Heart left ventricle (tissue), 16 donors: ENCODE measurements at places on chromosomes 12 and 14. TPM values are rescaled to one million over a fixed set of nuclear protein-coding genes. Genes with fewer than 3 reads are reported as not detected.

Gene DPF3
- 37.0 TPM for total RNA-seq

Gene C12orf50
- total RNA-seq: not detected

- DNase-seq: no peak
These were observed 46.1 kb downstream of the DNAH10 start for GRCh38 chr12:123808167-123808566.

GRCh38 chr14:21096438-21096837 lies 2.0 kb downstream of the ZNF219 start:
- no peak for DNase-seq

DNA sequence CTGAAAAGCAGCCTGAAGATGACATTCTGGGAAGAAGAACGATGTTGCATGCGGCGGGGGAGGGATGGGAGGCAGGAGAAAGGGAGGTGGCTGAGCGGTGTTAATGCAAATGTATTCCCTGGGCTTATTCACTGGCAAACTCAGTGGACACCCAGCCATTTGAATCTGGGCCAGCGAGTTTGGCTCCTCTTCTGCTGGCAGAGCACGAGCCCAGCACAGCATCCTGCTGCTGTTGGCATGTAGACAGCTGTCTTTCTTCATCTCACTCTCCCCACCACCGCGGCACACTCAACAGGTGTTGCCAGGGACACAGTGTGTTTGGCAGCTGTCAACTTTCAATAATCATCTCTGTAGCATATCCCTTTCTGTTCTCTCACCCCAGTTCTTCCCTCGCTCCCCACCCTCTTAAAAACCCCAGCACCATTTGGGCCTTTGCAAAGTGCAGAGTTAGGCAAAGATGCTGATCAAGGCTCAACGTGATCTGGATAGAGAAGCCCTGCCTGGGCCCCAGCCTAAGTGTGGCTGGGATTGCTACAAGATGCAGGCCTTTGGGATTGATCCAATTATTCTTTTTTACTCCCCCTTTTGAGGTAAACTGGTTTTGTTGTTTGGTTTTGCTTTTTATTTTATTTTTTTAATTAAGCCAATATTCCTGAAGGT lies 131.9 kb downstream of the EXOC5 start:
- no peak for DNase-seq

GRCh38 chr12:1907652-1908611 lies 10.5 kb downstream of the CACNA2D4 start:
- DNase-seq: no peak

DNA sequence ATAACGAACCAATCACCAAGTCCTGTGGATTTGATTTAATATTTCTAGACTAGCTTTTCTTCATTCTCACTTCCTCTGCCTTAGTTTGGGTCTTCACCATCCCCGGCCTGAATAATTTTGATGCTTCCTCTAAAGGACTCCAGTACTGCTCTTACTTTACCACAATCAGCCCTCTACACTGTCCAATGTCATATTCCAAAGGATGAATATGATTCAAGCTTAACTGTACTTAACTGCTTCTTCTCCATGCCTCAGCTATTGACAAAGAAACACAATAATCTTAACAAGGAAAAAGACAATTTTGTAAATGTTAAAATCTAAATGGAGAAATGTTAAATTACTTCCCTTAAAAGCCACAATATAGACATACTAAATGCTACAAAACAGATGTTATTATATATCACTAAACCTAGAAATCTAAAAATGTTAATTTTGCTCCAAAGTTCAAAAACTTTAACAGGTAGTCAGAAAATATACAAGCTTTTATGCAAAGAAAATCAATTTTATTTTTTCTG lies 70.2 kb downstream of the STXBP6 start:
- DNase-seq: no peak

- no peak for DNase-seq
These were observed 565 bp downstream of the CCDC77 start for GRCh38 chr12:402029-402389.

DNA sequence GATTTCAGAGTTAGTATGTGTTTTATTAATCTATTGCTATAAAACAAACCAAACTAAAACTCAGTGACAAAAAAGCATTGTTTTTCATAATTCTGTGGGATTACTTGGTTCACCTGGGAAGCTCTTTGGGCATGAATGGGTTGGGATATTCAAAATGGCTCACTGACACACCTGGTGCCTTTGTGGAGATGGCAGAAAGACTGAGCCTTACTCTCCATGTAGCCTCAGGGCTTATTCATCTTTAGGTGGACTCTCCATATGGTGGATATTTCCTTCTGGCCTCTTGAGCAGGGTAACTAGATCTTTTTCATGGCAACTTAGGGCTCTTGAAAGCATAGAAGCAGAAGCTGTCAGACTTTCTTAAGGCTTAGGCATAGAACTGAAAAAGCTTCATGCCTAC lies 1102.8 kb upstream of the SEL1L start:
- no peak for DNase-seq

DNA sequence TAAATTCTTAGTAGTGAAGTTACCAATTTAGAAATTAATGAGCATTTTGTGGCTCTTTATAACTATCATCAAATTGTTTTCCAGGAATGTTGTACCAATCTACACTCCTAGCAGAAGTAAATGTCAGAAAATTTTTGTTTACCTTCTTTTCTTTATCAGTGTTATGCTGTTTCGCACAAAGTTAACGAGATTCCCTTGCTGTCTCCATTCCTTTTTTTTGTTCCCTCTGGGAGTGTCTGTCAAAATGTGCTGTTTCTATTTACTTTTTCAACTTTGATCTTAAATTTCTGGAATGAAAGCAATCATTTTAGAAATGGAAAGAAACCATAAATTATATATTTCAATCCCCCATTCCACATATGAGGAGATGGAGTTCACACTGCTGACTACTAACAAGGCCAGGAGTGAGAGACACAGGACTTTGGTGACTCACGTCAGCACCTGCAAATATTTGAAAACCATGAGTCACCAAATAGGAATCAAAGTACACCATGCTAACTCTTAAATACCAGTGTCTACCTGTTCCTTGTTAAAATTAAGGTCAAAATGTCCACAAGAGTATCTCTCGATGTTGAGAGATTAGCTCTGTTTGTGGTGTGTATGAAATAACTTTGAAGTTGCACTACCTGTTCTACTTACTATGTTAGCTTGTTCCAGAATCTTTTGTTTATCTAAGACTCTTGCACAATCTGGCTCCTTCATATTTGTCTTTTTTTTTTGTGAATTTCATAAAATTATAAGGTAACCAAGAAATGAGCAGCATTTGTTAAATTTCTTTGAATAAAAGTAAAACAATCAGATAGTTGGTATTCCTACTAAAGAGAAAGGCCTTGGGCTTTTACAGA lies 106.0 kb downstream of the RMST start:
- DNase-seq: no peak

GRCh38 chr14:67975470-67975869 lies 155.9 kb downstream of the RAD51B start:
- DNase-seq: no peak

DNA sequence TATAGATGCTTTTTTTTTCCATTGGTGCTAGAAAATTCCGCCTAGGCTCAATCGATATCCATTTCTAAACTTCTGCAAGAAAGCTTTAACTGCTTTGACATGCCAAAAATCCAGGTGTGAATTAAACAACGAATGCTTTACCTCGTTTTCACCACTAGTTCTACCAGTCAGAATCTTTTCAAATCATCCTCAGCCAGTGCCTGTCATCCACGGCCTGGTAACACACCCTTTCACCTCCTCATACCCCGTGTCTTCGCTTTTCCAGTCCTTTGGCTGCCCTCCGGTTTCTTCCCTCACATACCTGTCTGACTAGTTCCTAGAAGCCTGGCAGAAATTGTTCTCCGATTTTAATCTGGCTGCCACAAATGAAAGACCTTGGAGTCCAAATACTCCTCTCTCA lies 1.4 kb upstream of the PHC1 start:
- DNase-seq: no peak
